Omental fat pad (tissue), 4 donors: ENCODE measurements at places on chromosomes 6 and 20.

DNA sequence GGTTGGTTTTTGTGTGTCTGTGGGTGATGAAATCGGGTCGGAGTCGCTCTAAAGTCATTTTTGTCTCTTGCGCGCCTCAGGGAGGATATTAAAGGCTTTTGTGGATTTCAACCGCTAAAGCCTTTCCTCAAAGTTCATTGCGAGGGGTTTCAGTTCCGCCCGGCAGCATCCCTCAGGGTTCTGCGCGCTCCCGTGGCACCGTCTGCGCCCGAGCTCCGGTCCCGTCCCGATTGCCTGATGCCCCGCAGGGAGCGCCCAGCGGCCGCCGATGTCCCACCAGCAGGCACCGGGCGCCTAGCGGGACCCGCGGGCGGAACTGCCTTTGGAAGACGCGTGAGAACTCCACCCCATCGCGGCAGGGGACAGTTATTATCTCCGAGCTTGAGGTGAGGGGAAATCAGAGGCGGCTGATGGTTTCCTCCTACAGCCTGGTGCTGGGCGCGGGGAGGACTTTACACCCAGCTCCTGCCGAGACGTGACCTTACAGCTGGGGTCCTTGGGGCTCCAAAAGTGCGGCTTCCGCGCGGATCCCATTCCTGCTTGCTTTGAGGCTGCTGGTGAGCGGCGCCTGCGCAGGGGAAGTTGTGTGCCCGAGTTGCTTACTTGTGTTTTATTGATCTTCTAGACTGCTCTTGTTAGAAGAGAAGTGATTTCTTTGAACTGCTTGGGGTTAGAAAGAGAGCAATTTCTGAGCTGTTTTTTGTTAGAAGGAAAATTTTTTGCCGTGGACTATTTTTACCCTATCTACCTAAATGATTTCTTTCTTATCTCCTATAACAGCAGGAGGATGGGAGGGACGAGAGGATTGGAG is 27.1 kb downstream of the ULBP1 start:
- DNase-seq, result no peak

DNA sequence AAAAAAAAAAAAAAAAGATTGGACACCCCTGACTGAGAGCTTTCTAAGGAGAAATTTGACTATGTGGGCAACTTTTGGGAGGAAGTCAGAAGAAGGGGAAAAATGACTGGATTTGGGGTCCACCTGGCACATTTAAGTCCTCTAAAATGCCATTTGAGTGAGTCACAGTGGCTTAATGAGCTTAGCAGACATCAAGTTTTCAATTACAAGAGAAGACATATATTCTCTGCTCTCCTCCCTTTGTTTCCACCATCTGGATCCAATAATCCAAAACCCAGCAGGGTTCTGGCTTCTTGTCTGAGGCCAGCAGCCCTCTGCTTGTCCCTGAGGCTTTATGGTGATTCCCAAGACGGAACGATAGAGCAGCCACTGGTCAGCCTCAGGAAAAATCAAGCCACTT is 6.9 kb downstream of the PI3 start:
- no peak for DNase-seq

GRCh38 chr6:5107341-5107740 is 22.2 kb downstream of the PPP1R3G start:
- DNase-seq, result no peak

- no peak for DNase-seq
Observed at GRCh38 chr6:168054765-168055560, 24.0 kb downstream of the FRMD1 start.

GRCh38 chr20:30281584-30282197 is 975.8 kb upstream of the DEFB115 start:
- DNase-seq, result no peak

DNA sequence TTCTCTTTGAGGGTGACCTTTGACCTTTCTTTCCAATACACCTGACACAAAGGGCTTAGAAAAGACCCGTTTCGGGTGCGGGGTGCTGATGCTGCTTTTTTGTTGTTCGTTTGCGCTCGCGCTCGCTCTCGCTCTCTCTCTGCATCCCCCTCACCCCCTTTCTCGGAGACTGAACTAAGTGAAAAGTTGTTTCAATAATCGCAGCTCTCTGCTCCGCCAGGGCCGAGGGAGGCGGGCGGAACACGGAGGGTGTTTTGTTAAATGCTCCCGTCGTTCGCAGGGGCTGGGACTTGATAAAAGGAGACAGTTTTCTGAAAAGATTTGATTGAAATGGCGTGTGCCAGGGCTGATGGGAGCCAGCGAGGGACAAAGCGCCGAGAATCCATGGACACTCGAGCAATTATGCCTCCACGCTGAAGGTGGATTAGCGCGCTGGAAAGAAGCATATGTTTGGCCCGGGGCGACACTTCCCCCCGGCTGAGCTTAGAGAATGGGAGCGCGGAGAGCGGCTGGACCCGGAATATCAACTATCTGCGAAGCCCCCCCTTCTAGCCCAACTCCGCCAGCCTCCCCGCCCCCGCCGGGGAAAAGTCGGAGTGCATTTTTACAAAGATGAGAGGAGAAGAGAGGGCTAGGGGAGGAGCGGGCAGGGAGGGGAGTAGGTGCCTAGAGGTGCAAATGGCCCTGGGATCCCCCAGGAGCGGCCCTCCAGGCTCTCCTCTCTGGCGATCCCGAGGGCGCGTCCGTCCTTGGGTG is 25.0 kb downstream of the TFAP2A start:
- DNase-seq, result no peak

DNA sequence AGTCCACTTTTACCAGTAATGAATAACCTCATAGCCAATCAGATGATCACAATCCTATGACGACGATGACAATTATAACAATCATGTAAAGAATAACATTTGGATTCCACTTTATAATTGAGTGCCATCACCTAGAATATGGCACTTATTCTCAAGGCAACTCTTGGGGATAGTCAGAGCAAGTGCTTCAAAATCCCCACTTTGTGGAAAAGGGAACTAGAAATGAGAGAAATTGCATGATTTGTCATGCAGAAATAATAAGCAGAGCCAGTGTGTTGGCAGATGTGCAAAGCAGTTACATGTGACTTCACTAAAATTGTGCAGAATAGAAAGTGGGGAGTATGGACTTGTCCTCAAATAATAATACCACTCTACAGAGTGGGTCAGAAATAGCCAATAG is 41.3 kb downstream of the FRK start:
- DNase-seq, result no peak

DNA sequence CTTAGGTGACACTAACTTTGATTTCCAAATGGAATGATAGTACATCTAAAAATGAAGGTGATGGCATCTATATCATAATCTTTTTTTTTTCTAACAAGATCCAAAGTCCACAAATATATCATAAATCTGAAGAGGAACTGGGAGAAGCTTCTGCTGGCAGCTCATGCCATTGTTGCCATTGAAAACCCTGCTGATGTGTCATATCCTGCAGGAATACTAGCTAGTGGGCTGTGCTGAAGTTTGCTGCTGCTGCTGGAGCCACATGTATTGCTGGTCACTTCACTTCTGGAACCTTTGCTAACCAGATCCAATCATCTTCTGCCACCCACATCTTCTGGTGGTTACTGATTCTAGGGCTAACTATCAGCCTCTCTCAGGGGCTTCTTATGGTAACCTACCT is 27.4 kb upstream of the KHDC1 start:
- DNase-seq, result no peak

GRCh38 chr6:110053395-110054240 is 75.5 kb downstream of the GPR6 start:
- DNase-seq, result no peak

DNA sequence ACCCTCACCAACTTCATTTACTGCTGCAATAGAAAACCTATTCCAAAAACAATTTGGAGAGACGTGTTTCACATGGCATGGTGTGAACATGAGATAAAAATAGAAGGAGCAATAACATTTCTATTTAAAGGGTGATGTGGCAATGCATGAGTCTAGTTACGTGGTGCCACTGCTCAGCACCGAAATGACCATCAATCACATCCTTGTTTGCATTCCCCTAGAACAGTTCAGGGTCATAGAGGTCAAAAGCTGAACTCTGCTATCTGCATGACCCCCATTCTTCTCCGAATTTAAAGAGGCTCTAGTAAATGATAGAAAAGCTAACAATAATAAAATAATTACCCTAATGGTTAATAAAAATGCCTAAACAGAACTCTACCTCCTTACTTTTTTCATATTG is 29.5 kb downstream of the ROS1 start:
- no peak for DNase-seq

DNA sequence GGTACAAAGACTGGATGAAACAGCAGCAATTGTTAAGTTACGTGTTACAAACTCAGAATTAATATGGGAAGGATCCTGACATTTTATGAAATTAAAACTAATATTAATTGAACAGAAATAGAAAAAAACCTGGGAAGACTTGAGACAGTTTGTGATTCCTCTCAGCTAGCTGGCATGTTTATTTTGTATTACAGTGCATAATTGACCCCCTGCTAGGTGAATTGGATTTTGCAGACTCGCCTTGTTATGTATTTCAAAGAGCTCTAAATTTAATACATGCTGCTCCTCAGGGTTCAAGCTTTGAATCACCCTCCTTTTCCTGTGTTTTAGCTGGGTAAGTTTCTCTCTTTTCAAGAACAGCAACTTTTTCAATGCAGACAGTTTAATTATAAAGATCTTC is 339.4 kb downstream of the PLCB1 start:
- DNase-seq, result no peak

DNA sequence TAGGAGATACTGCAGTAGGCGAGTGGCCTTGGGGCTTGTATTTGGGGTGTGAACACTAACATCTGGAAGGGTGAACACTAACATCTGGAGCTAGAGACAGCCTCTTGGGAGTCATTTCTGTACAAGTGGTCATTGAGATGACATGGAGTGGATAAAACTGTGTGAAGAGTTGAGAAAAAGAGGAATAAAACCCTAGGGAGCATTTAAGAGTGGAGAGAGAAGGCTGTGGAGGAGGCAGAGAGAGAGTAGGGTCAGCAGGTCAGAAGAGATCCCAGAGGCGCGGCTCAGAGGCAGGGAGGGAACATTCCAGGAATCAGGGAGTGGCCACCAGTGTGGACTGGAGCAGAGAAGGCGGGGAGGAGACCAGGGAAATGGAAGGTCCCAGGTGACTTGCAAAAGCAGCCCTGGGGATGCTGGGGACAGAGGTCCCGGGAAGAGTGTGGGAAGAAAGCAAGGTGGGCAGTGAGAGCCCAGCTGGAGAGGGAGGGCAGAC is 202.0 kb upstream of the RNF24 start:
- DNase-seq, result no peak

GRCh38 chr6:93962566-93962965 is 543.2 kb upstream of the EPHA7 start:
- DNase-seq, result no peak

- DNase-seq, result no peak
Observed at GRCh38 chr20:33000802-33001466, 3.3 kb downstream of the SUN5 start.

- no peak for DNase-seq
Observed at GRCh38 chr6:97705568-97705967, 422.6 kb upstream of the MMS22L start.

- DNase-seq, result no peak
Observed at GRCh38 chr6:4971851-4972250, 32.0 kb downstream of the RPP40 start.

DNA sequence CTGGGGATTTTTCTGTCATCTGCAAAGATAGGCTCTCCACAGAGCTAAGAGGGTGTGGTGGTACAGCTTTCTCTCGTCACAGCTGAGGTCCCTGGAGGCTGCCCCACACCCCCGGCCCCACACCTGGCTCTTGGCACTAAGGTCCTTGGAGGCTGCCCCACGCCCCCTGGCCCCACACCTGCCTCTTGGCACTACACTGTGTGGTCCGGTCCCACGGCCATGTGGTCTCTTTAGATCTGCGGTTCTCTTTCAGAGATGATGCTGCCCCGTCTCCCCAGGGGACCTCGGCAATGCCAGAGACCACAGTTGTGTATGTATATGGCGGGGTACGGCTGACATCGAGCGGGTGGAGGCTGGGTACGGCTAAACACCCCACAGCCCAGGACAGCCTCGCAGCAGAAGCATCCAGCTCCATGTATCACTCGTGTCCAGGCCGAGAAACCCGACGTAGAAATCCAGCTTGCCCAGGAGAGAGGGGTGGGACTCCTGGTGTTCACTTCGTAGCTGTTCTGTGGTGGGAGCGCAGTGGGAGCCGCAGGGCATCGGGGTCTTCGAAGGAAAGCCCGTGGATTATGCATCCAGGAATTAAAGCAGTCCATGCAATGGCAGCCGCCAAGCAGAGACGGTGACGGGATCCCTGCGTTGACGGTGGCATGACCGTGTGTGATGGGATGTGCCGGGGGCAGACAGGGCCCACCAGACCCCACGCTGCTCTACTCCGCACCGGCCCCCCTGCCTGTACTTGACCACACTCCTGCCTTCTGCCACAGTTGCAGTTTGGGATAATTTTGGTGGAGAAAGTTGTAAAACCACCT is 292.1 kb downstream of the CDH4 start:
- no peak for DNase-seq

DNA sequence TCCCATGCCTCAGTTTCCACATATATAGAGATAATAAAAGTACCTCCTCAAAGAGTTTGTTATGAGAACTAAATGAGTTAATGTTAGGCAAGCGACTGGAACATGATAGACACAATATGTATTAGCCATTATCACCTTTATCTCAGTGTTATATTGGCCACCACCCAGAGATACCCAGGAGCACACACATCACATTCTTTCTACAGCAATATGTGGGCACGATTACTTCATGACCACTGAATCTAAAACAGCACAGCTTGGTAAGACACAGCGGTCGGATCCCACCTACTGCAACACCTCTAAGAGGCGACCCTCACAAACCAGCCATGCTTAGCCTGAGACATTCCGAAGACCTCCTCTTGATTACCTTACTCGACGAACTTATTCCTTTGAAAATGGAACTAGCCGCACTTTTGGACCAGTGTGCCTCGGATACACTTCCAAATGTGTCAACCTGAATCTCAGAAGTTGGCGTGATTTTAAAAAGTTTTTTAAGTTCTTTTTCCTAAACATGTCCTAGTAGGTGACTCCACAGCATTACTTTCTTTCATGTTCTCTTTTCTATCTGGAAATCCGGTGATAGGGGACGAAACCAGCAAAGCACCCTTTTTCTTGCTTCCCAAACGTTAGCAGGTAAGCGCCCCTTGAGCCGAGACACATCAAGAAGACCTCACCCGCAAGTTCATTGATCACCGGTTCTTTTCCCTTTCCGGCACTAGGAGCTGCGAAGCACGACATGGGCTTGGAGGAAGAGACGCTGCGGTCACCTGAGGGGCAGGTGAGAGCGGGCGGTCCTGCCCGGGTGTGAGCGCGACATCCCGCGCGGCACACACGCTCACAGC is 923 bp downstream of the GMDS start:
- DNase-seq, result no peak

DNA sequence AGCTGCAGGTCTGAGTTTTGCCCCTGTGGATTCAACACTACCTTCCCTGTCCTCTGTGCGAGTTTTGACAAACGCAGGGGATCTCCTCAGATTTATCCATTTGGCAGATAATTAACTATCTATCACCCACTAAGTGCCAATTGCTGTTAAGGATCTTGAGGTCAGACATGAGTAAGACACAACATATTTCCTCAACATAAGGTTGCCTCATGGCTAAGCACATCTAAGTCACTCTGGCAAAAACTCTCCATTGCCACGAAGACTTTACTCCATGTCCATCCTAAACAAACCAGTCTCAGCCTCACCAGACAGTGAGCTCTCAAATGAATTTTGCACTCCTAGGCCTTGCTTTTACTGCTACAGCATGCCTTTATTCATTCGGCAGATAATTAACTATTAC is 408.4 kb downstream of the MAFB start:
- DNase-seq, result no peak

GRCh38 chr6:30981942-30982772 is 1.4 kb upstream of the MUC21 start:
- no peak for DNase-seq

- DNase-seq, result no peak
Observed at GRCh38 chr6:43334466-43335095, 26.0 kb upstream of the CRIP3 start.

- no peak for DNase-seq
Observed at GRCh38 chr20:22339946-22340345, 244.4 kb downstream of the FOXA2 start.
